NCI-H1417 treated with DMSO at 0.1 percent for 48 hours (cell line): ENCODE measurements at places on chromosomes 5 and 9.

DNA sequence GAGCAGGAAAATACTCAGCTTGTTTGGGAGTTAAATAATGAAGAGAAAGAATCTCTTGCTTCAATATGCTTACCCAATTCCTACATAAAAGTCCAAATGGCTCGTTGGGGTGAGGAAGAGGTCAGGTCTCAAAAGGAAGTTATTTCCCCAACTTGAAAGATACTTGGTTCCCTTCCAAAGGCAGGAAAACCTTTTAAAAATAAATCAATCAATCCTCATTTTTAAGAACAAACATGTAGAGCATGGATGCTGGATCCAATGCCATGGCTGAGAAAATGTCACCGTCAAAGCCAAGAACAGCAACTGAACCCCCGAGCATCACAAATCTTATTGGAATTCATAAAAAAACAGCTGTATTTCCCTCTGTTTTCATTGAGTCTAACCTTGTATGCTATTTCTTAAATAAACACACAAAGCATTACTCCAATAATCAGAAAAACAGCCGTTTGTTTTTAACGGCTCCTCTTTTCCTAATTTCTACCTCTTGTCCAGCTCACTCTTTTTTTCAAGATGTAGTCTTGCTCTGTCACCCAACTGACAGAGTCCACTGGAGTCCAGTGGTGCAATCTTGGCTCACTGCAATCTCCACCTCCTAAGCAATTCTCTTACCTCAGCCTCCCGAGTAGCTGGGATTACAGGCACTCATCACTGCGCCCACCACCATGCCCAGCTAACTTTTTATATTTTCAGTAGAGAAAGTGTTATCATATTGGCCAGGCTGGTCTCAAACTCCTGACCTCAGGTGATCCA, 140.7 kb downstream of the GNA14 start:
- no peak for DNase-seq

GRCh38 chr5:64018966-64019365, 56.7 kb upstream of the HTR1A start:
- no peak for DNase-seq

DNA sequence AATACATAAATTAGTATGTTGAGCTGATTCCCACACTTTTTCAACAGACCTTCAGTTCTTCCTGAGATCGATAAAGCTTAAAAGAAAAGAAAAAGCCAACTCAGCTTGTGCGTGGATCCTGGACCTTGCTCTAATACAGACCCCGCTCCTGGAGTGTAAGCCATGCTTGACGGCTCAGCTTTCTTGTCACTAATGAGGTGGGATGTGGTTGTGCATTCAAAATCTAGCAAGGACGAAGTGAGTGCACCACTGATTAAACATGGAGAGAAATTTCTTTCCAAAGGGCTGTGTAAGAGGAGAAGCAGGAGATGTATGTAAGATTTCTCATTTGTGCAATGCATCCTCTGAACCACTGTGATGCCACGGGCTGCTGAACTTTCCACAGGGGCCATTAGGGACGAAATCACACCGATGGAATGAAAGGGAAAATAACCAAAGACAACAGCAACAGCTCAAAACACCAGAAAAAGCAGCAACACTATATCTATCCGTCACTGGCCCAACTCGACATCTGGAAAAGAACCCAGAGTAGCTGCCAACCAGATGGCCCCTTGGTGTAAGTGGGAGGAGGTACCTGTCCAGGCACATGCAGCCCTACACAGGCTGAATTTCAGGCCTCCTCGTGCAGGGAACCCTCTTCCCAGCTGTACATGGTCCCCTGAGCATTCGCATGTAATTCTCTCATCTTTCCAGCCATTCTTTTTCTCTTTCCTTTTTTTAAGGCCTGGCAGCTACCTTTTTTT, 178.9 kb downstream of the SREK1 start:
- DNase-seq = no peak

DNA sequence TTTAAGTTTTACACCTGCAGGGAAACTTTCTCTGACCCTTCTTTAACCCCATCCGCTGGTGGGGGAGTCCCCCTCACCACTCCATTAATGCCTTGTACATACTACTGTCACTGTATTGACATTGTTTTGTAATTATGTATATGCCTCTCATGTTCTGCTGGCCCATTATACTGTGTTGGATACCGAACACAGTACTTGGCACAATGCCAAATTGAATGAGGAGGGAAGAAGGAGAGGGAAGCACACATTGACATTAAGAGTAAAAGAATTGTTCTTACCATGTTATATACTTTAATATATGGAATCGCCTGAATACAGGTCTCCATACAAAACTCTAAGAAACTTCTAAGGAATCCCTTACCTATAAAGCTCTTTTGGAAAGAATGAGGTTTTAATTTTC, 73.6 kb upstream of the GRHPR start:
- DNase-seq = no peak

GRCh38 chr9:121292801-121293241, 24.9 kb downstream of the GSN start:
- DNase-seq = no peak

- peak; percentile 85 for DNase-seq
Observed at GRCh38 chr9:127991017-127991756, 10.4 kb upstream of the EEIG1 start.

DNA sequence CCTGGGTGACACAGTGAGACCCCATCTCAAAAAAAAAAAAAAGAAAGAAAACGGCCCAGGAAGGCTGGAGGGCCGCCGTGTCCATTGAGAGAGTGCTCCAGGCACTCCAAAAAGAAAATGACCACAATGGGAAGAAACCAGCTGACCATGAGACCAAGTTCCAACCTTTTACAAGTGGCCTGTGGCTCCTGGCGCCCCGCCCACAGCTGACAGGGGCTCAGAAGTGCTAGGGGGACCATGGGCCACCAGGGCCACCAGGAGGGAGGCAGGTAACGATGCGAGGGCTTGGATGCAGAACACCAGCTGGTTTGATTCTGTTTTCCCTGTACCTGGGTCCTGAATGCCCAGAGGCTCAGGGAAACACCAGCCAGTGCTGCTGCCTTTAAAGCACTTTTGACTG, 34.6 kb downstream of the FXN start:
- DNase-seq = no peak

GRCh38 chr5:32428426-32428825, 16.1 kb downstream of the ZFR start:
- DNase-seq = no peak

GRCh38 chr9:98521141-98521540, 187.6 kb downstream of the GABBR2 start:
- DNase-seq = no peak

GRCh38 chr5:60577116-60577515, 122.8 kb downstream of the DEPDC1B start:
- no peak for DNase-seq

- no peak for DNase-seq
Observed at GRCh38 chr5:10528056-10528816, 35.6 kb upstream of the ANKRD33B start.

- DNase-seq = no peak
Observed at GRCh38 chr5:58775701-58776262, 192.9 kb downstream of the RAB3C start.

DNA sequence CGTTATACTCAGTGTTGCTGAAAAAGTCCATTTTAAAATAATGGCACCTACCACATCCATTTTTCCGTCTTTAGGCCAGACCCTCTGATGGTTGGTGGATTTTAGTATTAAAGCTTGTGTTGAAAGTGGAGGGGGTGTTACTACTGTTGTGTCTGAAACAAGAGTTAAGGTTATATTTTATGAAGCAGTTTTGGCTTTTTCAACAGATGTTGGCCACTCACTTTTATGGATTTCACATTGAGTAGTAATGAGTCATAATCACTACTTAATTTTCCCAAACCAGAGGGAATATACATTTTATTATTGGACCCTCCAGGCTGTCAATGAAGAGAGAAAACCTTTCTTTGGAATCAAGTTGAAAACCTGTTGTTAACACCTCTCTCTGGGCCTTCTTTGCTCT, 88.0 kb downstream of the TRIO start:
- no peak for DNase-seq

GRCh38 chr9:129164246-129164930, 13.7 kb downstream of the IER5L start:
- no peak for DNase-seq

GRCh38 chr5:96816411-96816939, 8.7 kb upstream of the ERAP1 start:
- no peak for DNase-seq

- DNase-seq = no peak
Observed at GRCh38 chr5:173324115-173325001, 3.9 kb downstream of the STC2 start.

- no peak for DNase-seq
Observed at GRCh38 chr9:109789556-109789955, 9.6 kb downstream of the PALM2AKAP2 start.

DNA sequence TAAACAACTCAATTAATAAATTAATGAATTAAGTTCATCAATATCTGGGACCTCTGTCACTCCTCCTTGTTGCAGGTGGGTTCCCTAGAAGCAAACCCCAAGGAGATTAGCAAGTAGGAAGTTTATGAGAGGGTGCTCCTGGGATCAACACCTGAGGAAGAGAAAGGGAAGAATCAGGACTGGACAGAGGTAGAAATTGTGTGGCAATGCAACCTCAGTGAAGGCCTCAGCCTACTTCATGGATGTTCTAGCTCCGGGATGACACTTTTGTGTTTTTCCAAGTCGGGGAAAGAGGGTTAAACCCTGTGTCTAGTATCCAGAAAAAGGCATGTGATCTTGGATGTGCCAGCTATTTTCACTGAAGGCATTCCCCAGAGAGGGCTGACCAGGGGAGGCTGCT, 23.2 kb downstream of the MAMDC2 start:
- no peak for DNase-seq

DNA sequence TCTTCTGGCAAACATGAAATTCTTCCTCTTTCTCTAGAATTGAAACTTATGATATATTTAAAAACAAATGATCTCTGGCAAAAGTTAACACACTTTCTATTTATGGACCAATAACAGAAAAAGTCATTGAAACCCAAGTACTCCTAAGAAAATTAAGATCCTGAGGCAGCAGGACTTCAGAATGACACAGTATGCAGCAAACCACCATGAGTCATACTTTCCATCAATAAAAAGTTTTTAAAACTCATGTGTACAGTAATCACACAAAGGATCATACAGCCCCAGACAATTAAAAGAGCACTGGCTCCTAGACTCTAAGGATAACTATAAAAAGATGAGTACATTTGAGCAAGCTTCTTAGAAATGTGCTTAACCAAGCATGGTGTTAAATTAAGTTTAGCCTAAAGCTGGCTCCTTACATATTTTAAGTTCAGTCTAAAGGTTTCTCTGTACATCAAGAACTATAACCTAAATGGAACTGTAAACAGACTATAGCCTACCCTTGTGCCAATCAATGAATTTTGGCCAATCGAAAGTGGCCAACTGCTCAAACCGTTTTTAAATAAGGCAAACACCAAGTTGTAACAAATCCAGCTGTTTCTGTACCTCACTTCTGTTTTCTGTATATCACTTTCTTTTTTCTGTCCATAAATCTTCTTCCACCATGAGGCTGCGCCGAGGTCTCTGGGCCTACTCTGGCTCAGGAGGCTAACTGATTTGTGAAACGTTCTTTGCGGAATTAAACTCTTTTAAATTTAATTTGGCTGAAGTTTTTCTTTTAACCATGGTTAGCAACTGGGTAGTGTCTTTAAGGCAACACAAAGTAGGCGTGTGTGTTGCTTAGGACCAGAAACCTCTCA, 232.1 kb upstream of the PIK3R1 start:
- DNase-seq = no peak

DNA sequence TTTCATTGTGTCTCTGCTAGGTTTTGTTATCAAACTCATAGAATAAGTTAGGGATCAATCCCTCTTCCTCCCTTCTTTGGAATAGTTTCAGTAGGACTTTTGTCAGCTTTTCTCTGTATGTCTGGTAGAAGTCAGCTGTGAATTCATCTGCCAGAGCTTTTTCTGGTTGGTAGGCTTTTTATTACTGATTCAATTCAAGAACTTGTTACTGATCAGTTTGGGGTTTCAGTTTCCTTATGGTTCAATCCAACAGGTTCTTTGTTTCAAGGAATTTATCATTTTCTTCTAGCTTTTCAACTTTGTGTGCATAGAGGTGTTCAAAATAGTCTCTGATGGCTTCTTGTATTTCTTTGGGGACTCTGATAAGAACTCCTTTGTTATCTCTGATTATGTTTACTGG, 221.7 kb downstream of the FGF10 start:
- DNase-seq = no peak

DNA sequence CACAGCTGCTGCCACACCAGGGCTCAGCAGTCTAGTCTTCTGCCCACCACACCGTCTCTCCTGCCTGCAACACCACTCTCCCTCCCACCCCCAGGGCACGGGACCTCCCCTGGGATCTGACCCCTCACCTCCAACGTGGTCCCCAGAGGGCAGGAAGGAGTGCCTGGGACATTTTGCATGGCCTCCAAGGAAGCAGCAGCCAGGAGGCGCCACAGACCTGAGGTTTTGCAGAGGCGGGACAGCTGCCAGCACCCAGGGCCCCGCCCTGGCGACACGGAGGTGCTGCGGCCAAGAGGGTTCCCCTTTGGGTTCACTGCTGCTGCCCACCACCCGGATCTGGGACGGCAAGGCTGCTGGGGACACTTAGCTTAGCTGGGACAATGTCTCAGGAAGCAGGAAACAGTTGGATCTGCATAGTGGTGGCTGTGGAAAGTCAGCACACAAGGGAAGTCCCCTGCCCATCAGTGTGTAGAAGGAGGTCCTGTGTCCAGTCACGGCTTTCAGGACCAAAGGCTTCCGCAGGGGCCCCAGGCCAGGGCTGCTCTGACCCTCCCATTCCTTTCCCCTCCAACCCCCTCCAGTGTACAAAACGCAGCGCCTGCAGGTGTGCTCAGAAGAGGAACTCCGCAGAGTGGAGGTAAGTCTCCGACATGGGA, 13.8 kb downstream of the PROP1 start:
- DNase-seq = no peak

DNA sequence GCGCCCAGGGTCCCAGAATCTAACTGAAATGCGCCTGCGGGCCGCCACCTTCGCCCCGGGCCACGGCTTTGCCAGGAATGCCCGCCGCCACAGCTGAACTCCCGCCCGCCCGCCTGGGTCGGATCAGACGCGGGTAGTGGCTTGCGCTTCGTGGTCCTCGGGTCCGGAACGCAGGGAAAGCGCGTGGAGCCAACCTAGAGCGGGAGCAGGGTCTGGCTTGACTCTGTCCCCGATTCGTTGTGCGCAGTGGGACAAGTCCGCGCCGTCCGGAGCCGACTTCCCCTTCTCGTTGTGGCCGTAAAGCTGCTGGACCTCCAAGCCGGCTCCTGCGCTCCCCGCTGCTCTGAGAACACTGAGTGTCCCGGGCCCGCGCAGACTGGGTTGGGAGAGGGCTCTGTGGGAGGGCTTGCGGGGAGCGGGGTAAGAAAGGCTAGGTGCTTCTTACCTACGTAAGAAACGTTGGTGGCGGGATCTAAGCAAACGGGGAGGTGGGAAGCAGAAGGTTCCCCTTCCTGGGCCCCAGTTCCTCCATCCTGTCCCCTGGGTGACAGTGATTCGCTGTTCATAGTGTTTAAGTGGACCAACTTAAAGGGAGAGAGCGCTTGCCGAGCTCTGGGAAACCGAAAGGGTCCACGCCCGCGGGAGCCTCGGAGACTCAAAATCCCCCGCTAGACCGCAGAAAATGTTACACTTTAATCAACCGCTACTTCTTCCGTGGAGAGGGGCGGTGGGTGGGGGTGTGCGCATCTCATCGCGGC, 4.4 kb upstream of the FOXE1 start:
- no peak for DNase-seq

- DNase-seq = no peak
Observed at GRCh38 chr5:139392324-139392677, 2.6 kb upstream of the MZB1 start.
